Hematopoietic multipotent progenitor cell treated with erythropoietin and hydrocortisone succinate and interleukin-3 and kit ligand, for 6 days (in vitro differentiated cells): ENCODE measurements at places on chromosomes 12 and 14.

DNA sequence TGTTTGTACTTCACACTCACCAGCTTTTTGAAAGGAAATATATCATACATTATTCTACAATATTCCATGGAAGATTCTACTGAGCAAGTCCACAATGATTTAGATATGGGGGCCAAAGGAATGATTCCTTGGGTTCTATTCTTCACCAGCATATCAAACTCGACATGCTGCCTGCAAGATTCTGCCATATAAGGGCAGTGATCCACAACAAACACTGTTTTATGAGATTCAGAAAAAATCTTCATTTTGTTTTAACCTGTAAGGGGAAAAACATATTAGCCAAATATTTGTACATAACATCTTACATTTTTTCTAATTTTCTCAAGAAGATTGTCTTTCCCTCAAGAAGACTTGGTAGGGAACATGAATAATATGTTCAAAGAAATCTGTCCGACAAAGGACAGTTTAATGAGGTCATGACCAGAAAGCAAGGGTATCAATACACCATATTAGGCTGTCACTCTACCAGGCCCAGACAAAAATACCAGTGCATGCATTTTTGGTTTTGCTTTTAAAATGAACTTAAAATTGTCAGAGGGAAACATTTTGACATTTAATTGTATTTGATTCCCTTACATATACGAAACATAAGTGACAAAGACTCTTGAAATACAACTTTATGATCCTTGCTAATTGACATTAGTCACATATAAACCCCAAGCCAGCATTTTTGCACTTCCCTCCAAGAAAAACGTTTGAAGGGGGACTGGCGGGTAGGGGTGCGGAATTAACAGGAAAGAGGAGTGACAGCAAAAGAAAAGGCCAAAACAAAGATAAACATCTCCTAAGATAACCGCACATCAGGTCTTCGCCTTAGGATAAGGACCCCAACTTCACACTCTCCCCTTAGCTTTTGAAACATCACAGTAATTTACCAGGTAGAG, 980 bp downstream of the INTS13 start:
- DNase-seq: peak; percentile 31

DNA sequence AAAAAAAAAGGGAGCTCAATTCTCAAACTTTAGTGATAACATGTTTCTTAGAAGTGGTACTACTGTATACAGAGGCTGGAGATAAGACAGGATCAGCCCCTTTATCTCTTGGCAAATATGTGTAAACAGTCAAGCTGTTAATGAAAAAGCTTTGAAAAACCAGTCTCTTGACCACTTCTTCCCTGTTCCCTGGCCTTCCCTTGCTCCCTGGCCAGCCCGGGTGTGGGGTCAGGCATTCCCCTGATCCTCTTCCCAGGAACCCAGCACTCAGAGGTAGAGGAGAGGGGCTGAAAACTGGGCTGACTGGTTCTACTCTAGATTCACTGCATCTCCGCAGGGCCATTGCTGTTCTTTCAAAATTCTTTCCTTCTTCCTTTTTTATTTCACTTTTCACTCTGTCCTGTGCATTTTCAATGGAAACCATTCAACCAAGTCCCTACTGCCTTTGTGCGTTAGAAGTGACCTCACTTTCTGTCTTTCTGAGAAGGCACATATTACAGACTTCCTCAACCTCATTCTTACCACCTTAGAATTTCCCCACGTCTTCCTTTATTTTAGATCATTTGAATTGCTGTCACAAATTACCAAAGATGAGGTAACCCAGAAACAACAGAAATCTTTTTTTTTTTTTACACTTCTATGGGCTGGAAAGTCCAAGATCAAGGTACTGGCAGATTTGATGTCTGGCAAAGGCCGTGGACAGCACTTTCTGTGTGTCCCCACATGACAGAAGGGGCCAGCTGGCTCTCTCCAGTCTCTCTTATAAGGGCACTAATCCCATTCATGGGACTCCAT, 5.7 kb downstream of the GNG2 start:
- peak; percentile 85 for DNase-seq

DNA sequence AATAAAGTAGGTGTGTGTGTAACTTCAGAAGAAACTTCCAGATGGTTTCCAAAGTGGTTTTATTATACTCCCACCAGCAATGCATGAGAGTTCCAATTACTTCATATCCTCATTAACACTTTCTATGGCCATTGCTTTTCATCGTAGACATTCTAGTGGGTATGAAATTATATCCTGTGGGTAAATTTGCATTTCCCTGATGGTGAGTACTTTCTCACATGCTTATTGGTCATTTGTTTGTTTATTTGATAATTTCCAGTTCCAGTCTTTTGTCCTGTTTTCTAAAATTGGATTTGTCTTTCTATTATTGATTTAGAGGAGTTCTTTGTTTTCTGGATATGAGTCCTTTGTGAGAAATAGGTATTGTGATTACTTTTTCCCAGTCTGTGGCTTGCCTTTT, 70.9 kb downstream of the PRKCH start:
- no peak for DNase-seq

GRCh38 chr12:77640356-77640755, 190.3 kb upstream of the NAV3 start:
- DNase-seq: no peak

GRCh38 chr12:31950088-31950487, 9.1 kb upstream of the RESF1 start:
- no peak for DNase-seq

GRCh38 chr12:122917507-122918121, 21.7 kb upstream of the VPS37B start:
- peak; percentile 39 for DNase-seq

GRCh38 chr14:37078131-37078530, 94.3 kb downstream of the SLC25A21 start:
- DNase-seq: no peak
